ENCODE measurements at places on chromosomes 7 and 10. TPM values are rescaled to one million over a fixed set of nuclear protein-coding genes. Genes with fewer than 3 reads are reported as not detected.

The ZP3 gene
- not detected for total RNA-seq

The MUC12 gene
- total RNA-seq: 0.30 TPM

DNA sequence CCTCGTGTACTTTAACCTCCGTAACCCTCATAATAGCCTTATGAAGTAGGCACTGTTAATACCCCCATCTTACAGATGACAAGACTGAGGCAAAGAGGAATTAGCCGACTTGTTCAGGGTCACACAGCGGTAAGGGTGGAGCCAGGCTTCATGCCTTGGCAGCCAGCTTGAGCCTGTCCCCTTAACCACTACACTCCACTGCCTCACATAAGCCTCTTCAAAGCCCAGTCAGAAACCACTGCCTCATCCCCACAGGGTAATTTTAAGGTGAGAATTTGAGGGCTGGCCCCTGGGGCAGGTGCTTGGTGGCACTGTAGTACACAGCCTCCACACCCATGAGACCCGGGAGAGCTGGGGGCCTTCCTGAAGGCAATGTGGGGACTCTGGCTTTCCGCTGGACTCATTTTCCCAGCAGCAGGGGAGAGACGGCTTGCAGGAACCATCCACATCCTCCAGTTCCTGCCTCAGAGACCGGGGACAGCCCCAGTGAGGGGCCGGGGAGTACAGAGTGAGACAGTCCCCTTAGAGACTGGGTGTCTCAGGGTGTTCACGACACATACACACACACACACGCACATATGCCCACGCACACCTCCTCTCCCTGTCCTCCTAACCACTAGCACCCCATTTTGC, 7.6 kb upstream of the C10orf105 start:
- DNase-seq: no peak

GRCh38 chr10:26090026-26090425, 126.5 kb upstream of the GAD2 start:
- no peak for DNase-seq

DNA sequence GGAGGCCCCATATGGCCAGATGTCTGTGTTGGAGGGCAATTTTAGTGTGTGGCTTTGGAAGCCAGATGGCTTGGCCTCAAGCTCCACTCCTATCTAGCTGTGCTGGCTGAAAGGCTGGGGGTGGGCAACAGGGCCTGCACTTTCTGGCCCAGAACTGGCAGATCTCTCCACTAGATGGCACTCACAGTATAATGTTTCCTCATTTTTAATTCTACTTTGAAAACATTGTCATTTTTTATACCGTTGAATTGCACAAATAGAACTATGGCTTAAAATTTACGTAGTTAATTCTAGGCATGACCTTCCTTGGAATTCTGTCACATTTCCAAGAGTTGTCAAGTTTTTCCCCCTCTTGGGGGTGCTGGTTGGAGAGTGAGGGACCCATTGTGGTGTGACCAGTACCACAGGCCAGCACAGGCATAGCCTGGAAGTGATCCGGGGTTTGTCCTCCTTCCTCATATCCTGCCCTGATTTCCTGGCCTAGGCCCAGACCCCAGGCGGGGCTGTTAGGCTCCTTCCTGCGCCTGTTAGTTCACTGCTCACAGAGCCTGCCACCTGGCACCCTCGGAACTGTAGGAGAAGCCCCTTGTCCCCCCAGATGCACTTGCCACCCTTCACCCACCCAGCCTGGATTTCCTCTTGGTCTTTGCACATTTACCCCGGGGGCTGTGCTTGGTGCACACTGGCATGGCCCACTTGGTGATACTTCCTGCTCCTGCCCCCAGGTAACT, 52.8 kb downstream of the ARHGAP22 start:
- DNase-seq: peak; percentile 38

The AKR1D1 gene
- total RNA-seq: not detected

GRCh38 chr7:726854-727103, 280 bp downstream of the DNAAF5 start:
- DNase-seq: no peak
